ENCODE measurements at places on chromosomes 12 and 14.

DNA sequence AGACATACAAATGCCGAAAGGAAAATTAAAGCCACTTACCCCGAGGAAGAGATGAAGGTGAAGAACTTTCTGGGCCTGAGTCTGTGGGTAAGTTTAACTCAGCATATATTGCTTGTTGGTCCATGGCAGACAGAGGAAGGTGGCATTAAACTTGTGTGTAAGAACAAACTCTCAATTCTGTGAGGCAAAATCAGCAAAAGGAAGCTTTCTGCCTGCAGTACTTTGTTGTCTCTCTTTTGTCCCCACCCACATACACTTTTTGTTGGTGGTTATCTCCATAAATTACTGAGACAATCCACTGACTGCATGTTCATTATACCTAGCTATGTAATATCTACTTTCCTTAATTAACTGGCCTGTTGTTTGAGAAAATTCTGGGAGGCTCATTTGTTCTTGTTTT is at the start of gene KLRB1:
KLRB1 (minus strand) TSS at position 201 of the 400 bp plus-strand sequence; CDS start at position 124, 77 bp downstream.
- DNase-seq, result no peak

DNA sequence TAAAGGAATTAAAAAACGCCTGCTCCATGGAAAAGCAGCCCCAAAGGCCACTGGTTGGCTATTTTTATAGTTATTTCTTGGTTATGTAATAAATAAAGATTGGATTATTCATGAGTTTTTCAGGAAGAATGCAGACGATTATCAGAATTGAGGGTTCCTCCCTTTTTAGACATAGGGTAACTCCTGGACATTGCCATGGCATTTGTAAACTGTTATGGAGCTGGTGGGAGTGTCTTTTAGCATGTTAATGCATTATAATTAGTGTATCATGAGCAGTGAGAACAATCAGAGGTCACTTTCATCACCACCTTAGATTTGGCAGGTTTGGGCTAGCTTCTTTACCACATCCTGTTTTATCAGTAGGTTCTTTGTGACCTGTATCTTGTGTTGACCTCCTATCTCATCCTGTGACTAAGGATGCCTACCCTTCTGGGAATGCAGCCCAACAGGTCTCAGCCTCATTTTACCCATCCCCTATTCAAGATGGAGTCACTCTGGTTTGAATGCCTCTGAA is 728.7 kb downstream of the GALC start:
- DNase-seq, result no peak

DNA sequence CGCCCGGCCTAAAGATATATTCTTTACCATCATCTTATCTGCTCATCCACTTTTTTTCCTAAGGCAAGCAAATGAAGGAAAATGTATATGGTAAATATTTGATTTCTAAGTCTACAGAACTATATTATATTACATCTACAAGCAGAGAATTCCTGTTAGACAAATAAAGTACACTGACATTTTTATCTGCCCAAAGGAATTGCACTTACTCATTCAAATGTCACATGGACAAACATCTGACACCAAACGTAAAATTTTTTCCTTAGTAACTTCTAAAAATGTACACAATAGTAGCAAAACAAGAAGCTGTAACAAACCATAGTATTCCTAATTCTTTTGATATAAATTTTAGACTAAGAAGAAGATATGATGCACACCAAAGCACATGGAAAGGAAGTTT is 51.0 kb downstream of the SPPL3 start:
- no peak for DNase-seq

- no peak for DNase-seq
Measured at GRCh38 chr14:24235804-24236688, 3.3 kb downstream of the GMPR2 start.

All from COR-L47 (cell line).